ENCODE measurements at places on chromosomes 1 and 21.

DNA sequence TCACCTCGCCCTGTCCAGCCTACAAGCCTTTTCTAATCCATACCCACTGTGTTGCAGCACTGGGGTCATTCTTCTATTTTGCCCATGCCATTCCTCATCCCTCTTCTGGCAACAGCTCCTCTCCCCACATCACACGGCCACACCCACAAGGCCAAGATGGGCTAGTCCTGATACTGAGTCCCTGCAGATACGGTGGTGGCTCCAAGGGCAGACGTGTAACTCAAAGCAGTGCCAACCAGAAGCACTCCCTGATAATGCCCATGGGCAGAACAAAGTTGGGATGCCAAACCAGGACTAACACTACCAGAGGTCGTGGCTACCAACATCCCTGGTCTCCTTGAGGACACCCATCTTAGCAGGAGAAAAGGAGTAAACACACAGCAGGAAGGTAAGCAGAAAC, 64.8 kb downstream of the APP start:
- no peak for DNase-seq

- DNase-seq, result no peak
These were observed 38.3 kb upstream of the GBP5 start for GRCh38 chr1:89310976-89311375.

DNA sequence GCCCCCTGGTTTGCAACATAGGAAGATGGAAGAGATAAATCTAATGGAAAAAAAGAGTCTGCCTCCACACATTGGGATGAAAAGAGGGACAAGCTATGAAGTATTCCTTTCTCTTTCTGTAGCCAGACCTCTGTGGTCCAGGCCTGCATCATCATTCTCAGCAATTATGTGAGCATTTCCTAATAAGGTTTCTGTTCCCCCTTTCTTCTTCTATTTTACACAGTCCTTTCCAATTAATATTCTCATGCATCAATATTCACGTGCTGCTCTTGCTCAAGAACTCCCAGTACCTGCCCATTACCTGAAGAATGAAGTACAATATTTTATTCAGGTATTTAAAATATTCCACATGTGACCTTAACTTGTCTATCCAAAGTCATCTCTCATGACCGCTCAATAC, 8.2 kb upstream of the SLC30A1 start:
- no peak for DNase-seq

DNA sequence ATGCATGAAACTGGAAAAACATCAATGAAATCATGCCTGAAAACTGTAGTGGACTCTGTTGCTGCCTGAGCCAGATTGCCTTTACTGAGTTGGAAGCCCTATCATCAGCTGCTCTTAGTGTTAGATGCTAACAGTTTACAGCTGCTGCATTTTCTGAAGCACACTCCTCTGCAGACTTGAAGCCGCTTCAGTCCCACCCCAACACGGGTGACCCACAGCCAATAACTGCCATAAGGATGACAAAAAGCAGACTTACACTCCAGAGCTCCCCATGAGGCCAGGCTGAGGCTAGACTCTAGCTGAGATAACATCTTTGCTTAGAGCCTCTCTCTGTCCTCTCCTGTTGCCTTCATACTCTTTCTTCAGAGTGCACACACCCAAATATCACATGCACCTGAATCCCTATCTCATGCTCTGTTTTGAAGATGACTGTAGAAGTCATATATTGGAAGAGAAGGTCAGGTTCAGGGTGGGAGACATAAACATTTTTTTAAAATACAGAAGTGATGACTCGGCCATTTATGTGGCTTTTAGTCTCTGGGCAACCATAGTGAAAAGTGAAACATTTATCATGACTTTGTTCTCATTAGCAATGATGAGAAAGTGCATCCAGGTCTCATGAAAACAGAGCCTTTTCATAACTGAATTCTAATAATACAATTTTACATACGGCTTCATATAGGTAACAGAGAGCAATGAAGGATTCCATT, 161.0 kb downstream of the KCNK2 start:
- DNase-seq, result no peak

GRCh38 chr1:55572878-55573734, 357.9 kb upstream of the USP24 start:
- no peak for DNase-seq

- DNase-seq, result no peak
These were observed 23.0 kb downstream of the RLF start for GRCh38 chr1:40184193-40184592.

GRCh38 chr1:186628910-186629309, 51.3 kb downstream of the PTGS2 start:
- DNase-seq, result no peak

- DNase-seq, result no peak
These were observed 74.9 kb downstream of the WLS start for GRCh38 chr1:68157416-68157815.

DNA sequence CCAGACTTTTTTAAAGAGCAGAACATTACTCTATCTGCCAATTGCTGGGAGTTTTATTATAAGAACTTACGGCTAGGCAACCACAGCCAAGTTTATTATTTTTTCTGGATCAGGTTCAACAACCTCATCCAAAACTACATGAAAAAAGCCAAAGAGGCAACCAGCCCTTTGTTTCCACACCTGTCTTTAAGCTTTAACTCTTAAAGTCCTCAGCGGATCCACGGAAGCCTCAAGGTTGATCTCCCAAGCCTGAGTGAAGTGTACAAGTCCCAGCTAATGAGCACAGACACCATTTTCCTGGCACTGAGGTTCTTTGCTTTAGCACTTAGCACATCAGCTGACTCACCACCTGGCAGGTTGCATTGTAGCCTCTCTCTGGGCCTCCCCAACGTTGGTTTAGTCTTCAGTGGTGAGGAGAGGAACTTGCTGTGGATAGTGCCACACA, 143.1 kb downstream of the TGFBR3 start:
- DNase-seq, result no peak

DNA sequence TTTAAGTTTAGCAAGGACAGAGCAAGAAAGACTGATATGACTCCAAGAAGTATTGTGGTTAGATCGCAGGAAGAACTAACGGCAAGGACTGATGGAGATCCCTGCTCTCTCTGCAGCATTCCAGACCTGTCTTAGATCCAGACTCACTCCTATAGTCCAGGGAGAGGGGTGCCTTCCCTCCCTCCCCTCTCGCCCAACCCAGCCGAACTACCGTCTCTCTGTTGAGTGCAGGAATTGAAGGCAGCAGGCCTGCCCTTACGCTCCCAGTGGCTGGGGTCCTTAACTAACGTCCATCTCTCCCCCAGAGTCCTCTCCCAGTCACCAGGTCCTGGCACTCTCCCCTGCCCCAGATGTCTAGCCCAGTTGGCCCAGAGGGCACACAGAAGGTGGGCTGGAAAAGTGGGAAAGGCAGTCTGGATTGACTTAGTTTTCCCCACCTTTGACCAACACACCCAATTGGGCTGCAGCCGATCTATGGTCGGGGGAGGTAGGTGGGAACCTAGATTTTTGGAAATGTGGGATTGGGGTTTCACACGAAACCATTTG, 1.1 kb downstream of the CRABP2 start:
- no peak for DNase-seq

DNA sequence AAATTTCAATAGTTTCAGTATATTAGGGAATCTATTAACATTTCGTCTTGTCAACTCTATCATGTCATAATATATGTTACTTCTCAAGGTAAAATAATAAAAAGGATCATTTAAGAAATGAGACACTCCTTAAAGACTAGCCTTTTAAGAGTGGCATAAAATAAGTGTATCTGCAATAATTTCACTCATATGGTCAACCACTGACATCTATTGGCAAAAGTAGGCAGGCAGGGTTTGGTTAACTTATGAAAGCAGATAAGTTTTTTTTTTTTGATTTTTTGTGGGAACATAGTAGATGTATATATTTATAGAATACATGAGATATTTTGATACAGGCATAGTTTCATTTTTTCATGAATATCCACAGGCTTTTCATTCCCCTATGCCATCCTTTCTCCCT, 5.5 kb upstream of the RGS21 start:
- DNase-seq, result no peak

GRCh38 chr1:35640380-35641232, 720 bp downstream of the PSMB2 start:
- DNase-seq, result no peak

Measured in posterior cingulate gyrus (tissue), 11 donors.